ENCODE measurements at places on chromosomes 6 and 20.

GRCh38 chr6:106398621-106399020 lies 38.1 kb downstream of the CRYBG1 start:
- DNase-seq, result no peak

DNA sequence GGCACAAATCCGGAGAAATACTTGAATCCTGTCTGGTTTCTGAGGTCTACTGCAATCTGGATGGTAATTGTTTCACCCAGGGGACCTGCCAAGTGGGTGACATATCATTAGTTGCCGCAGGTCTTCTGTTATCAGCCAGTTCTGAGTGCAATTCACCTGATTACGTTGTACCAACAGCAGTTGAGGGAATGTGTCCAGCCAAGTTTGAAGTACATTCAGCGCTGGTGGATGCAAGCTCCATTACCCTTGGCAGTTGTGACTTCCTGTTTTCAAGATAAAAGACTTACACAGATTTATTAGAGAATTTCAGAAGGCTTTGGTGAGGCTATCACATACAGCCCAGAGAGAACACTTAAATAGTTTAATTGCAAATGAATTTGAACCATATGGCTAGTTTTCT lies 42.8 kb downstream of the FNDC1 start:
- no peak for DNase-seq

GRCh38 chr20:58710481-58711265 lies 18.1 kb downstream of the NPEPL1 start:
- DNase-seq, result no peak

GRCh38 chr6:153956808-153957207 lies 82.2 kb upstream of the OPRM1 start:
- peak; percentile 15 for DNase-seq

GRCh38 chr6:112956696-112957535 lies 609.8 kb downstream of the RFPL4B start:
- DNase-seq, result peak; percentile 88

- no peak for DNase-seq
Measured at GRCh38 chr6:168420706-168421105, 20.3 kb upstream of the SMOC2 start.

GRCh38 chr20:58908221-58908620 lies 55.7 kb downstream of the GNAS start:
- DNase-seq, result no peak

DNA sequence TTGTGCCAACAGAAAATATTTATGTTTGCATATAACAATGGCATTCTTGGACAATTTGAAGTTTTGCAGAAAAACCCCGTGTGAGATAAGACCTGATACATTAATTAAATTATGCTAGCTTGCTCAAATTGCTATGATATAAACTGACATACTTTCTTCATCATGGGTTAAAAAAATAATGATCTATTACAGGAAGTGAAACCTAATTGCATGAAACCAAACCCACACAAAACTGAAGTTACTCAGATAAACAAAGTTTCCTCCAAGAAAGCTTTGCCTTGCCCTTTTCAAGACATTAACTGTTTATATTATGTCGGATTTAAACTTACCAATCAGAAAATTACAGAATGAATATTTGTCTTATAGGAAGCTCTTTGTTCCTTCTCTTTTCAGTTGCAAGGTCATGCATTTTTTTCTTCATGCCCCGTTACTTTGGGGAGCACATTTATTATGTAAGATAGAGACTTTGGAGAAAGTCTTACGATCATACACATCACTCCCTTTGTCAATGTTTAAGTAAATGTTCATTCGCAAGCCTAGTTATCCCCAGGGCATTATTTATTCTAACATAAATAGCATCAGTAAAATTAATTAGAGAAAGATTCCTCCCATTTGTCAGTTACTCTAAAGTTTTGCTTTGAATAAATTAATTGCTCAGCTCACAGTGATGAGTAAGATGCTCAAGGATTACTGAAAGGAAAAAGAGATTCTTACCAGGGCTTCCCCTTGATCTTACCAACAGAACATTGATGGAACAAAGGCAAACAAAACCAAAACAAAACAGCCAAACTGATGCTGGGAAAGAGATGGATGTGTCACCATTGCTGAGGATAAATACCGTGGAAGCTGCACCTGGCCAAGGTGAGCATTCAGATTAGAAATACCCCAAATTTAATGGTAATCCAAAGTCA lies 14.8 kb upstream of the TMEM244 start:
- DNase-seq, result peak; percentile 42

- DNase-seq, result peak; percentile 99
Measured at GRCh38 chr20:53949319-53949839, 121.0 kb downstream of the BCAS1 start.

GRCh38 chr20:16062661-16063581 lies 510.3 kb downstream of the KIF16B start:
- DNase-seq, result no peak

GRCh38 chr20:54219751-54220426 lies 12.0 kb downstream of the PFDN4 start:
- peak; percentile 70 for DNase-seq

DNA sequence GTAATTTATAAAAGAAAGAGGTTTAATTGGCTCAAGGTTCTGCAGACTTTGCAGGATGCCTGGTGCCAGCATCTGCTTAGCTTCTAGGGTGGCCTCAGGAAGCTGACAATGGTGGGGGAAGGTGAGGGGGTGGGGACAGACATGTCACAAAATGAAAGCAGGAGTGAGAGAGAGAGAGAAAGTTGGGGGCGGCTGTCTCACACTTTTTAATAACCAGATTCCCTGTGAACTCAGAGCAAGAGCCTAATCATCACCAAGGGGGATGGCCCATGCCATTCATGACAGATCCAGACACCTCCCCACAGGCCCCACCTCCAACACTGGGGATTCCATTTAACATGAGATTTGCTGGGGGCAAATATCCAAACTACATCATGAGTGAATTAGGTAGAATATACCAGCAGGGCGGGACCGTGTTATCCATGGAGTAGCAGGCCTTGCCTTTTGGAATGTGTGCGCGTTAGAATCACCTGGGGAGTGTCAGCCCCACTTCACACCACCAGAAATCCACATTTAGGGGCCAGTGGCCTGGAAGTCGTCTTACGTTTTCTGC lies 258.8 kb downstream of the CDH4 start:
- no peak for DNase-seq

DNA sequence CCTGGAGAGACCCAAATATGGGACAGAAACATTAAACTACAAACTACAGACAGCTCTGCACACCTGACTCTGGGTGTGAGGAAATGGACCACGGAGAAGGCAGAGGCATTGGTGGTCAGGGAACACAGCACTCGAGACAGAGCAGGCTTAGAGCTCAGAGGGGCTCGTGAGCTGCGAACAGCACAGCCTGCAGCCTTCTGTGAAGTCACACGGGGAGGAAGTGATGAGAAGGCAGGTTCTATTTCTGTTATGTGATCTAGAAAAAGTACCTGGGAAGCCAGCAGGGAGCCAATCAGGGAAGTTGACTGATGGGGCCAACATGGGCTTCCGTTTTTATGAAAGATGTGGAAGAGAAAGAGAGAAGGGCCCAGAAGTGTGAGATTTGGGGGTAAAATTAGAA lies 88.9 kb upstream of the SNAP25 start:
- DNase-seq, result no peak

DNA sequence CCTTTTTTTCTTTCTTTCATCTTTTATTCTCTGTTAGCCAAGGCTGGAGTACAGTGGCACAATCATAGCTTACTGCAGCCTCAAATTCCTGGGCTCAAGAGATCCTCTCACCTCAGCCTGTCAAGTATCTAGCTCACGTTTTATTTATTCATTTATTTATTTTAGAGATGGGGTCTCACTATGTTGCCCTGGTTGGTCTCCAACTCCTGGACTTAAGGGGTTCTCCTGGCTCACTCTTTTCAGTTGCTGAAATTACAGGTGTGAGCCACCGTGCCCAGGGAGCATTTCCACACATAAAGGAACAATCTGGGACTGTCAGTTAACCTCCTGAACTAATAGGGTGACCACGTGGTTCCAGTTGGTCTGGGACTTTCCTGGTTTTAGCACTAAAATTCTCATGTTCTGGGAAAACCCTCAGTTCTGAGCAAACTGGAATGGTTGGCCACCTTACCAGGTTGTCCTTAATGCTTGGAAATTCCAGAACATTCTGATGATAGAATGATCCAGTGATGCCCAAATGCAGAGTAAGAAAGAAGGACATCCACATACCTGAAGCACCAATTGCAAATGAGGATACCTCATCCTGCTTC lies 105.5 kb upstream of the ZNF217 start:
- DNase-seq, result no peak

DNA sequence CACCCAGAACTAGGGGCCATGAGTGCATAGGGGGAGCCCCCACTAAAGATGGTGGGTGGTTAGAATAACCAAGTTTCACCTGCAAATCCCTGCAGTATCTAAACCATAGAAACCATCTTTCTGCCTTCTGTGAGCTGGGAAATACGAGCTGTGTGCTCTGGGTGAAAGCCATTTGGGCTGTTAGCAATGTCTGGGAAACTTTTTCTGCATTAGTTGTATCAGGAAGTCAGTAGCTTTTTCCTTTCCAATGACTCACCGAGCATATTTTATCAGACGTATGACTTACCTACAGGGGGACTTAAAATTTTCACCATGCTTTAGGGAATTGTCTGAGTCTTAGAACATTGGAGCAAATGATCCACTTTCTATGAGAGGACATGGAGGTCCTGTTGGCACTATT lies 584.0 kb downstream of the QKI start:
- DNase-seq, result peak; percentile 33

- DNase-seq, result no peak
Measured at GRCh38 chr20:35008411-35009342, 53.0 kb downstream of the MYH7B start.

DNA sequence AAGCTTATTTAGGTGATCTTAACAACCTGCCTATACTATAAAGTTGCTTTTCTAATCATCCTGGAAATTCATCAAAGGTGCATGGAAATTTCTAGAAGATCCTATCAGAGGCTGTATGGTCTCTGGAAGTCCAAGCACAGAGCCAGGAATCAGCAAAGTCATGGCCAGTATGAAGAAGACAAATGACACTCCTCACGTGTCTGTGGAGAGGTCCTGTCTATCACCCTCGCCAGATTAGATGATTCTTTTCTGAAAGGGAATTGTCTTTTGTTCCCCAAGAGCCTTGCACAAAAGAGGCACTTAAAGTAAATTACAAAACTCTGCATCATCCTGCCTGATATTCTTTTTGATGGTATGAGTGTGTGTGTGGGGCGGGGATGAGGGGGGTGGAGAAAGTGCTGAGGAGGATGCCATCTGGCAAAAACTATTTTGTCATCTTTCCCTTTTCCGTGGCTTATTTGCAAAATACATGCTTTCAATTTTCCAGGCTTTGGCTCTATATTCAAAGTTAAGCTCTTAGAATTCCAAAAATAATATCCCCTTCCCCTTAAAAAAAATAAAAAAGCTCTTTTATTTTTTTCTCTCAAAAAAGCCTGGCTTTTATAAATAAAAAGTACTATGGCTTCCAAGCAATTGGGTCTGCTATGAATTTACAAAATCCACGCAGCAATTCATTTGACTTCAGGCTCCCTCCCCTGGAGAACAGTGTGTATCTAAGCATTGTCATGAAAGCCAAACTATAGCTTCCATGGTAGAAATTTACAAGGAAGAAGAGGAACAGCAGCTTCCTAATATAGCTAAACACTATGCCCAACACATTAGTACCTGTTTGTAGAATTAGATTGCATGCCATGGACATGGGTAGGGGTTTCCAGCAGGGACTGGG lies 185.2 kb upstream of the ARG1 start:
- no peak for DNase-seq

GRCh38 chr20:62745952-62746288 lies 37.3 kb downstream of the NTSR1 start:
- DNase-seq, result no peak

- DNase-seq, result peak; percentile 93
Measured at GRCh38 chr6:168032005-168032760, 34.7 kb downstream of the KIF25 start.

DNA sequence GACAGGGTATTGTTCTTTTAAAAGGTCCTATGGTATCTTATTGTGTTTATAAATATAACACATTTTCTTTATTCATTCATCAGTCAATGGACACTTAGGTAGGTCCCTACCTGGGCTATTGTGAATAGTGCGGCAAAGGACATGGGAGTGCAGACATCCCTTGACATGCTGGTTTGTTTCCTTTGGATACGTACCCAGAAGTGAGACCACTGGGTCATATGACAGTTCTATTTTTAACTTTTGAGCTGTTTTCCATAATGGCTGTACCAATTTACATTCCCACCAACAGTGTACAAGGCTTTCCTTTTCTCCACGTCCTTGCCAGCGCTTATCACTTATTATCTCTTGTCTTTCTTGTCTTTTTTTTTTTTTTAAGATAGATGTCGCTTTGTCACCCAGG lies 627.5 kb downstream of the PRKN start:
- no peak for DNase-seq

DNA sequence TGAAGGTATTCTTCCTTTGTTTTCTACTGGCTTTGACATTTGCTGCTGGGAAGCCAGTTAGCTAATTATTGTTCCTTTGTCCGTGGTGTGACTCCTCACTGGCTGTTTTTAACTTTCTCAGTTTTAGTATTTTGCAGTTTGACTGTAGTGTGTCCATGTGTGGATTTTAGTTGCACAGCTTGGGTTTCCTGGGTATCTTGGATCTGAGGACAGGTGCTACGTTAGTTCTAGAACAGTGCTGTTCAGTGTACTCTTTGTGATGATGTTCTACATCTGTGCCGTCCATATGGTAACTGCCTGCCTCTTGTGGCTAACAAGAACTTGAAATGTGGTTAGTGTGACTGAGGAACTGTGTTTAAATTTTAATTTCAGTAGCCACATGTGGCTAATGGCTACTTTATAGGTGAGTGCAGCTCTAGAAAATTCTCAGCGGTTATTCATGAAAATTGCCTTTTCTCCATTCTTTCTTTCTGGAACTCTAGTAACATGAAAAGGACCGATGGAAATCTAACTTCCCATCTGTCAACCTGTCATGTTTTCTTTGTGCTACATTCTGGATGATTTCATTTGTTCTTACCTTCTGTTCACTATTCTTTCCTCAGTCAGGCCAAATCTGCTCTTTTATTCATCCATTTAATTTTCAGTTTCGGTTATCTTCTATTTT lies 7.4 kb downstream of the SNX9 start:
- DNase-seq, result no peak

GRCh38 chr6:99609905-99610489 lies 3.4 kb downstream of the PRDM13 start:
- DNase-seq, result no peak

DNA sequence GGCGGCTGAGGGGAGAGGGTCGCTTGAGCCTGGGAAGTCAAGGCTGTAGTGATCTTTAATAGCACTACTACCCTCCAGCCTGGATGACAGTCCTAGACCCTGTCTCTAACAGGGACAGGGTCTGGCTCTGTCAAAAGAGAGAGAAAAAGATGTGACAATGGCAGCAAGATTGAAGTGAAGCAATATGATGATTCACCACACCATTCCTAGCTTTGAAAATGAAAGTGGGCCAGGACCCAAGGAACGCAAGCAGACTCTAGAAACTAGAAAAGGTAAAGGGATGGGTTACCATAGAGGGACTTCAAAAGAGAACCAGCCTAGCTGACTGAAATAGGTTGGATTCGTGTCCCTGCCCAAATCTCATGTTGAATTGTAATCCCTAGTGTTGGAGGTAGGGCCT lies 426.9 kb downstream of the HTR1B start:
- no peak for DNase-seq

DNA sequence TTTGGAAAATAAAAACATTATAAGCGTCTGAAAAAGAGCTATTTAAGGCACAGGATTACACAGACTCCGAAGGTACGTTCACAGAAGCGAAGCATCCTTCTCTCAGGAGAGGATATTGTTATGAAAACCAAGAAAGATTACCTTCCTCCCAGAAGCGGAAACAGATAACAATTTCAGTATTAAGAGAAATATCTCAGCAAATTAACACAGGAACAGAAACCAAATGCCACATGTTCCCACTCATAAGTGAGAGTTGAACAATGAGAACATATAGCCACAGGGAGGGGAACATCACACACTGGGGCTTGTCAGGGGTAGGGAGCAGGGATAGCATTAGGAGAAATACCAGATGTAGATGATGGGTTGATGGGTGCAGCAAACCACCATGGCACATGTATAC lies 109.7 kb downstream of the CDK19 start:
- no peak for DNase-seq
